ENCODE measurements at places on chromosomes 12 and 14.

DNA sequence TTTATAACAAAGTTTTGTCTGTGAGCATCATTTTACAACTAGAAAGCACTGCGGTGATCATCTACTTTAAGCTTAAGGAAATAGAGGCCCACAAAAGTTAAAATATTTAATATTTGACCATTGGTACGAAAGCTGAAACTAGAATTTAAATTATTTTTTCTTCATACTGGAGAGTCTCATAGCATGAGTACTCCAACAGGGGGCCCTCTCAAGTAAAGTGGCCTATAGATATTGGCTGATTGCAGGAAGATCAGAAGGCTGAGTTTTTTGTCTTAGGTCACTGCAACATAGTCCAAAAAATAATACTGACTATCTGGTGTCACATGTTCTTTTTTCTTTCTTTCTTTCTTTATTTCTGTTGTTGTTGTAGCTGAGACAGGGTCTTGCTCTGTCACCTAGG is 75.3 kb upstream of the ZDHHC17 start:
- no peak for DNase-seq

DNA sequence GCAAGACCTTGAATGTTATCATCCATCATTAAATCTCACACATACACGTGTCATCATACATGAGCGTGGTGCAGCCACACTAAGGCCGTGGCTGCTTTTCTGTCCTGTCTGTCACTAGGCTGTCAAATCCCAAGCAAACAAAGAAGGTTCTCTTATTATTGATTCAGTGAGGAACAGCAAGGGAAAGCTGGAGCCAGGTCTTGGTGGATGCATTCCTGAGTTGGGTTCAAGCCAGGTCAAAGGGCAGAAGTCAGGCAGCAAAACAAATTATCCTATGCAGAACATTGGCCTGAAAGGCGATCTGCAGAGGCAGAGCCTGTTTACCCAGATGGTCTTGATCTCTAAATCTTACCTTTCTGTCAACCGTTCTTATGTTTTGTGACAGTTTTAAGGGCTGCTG is 252.3 kb downstream of the NEDD1 start:
- no peak for DNase-seq

- no peak for DNase-seq
Measured at GRCh38 chr14:94677213-94677612, 65.0 kb downstream of the SERPINA3 start.

GRCh38 chr12:115898670-115899069 is 378.8 kb downstream of the MED13L start:
- no peak for DNase-seq

GRCh38 chr14:76352639-76353281 is 23.2 kb upstream of the ESRRB start:
- peak; percentile 45 for DNase-seq
